NCI-H1694 treated with DMSO at 0.1 percent for 48 hours (cell line): ENCODE measurements at places on chromosomes 11 and 22.

DNA sequence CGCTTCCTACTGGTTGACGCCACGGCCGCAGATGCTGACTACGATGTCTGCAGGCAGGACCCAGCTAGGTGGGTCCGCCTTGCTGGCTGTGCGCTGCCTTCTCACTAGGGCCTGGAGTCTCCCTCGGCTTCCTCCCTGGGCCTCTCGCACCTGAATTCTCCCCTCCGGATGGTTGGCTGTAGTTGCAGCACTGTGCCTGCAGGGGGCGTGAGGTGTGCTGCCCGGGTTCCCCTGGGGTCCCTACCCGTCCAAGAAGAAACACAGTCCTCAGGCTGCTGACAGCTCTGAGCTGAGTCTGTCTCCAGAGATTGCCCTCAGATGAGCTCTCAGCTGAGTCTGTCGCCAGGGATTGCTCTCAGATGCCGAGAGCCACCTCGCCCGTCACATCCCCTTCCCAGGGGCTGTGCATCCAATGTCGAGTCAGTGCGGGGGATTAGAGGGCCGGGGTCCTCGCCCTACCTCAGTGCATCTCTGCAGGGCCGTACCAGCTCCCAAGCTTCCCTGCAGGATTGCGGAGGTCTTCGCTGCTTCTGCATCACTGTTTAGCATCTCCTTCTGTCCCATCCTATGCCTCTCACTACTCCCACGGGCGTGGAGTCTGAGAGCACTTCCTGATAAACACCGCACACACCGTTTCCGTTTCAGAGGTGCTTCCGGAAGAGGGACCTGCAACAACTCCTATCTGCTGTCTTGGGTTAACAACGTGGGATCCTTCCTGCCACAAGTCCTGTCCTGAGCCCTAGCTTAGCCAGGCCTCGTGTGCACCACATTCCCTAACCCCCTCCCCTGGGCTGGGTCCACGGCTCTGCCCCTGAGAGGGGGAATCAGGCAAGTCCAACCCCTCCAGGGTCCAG is 196.9 kb downstream of the CSNK2A3 start:
- DNase-seq, result no peak

DNA sequence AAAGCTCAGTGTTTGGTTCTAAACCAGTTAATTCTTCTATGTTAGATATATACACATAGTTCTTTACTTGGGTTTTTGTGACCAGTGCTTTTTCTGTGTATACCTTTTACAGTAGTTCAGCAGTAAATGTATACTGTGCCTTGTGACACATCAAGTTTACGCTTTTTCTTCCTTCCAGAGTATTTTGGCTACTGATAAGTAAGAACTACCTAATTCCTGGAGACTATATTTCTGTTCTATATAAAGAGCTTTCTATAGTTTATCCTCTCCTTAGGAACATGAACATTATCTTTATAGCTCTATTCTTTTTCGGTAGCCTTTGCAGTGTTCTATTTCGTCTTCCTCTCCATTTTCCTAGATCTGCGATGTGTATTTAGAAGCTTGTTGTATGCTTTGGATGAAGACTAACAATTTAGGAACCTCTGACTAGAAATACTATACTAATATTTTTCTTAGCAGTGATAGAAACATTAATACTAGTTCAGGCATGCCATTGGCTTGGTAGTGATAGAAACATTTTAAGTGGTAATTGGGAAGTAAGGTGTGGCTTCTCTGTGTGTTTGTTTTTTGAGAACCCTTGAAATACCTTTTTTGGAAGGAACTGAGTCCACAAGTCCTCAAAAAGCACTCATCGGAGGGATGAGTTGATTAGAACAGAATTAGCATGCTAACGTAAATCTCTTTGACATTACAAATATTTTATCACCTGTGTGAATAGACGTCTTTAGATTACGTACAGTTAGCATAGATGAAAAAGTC is 74.6 kb downstream of the ARHGEF12 start:
- DNase-seq, result no peak

DNA sequence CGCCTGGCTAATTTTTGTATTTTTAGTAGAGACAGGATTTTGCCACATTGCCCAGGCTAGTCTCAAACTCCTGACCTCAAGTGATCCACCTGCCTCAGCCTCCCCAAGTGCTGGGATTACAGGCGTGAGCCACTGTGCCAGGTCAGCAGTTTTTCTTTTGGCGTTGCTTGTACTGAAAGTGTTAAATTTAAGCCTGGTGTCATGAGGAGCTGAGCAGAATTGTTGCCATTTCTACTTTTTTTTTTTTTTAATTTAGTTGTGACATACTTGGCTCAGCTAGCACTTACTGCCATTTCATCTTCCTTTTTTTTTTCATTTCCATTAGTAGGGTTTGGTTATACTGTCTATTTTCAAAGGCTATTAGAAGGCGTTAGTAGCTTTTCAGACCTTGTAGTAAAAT is 10.7 kb downstream of the TAB1 start:
- DNase-seq, result no peak

- no peak for DNase-seq
Measured at GRCh38 chr11:78038697-78039313, 15.7 kb upstream of the KCTD14 start.

DNA sequence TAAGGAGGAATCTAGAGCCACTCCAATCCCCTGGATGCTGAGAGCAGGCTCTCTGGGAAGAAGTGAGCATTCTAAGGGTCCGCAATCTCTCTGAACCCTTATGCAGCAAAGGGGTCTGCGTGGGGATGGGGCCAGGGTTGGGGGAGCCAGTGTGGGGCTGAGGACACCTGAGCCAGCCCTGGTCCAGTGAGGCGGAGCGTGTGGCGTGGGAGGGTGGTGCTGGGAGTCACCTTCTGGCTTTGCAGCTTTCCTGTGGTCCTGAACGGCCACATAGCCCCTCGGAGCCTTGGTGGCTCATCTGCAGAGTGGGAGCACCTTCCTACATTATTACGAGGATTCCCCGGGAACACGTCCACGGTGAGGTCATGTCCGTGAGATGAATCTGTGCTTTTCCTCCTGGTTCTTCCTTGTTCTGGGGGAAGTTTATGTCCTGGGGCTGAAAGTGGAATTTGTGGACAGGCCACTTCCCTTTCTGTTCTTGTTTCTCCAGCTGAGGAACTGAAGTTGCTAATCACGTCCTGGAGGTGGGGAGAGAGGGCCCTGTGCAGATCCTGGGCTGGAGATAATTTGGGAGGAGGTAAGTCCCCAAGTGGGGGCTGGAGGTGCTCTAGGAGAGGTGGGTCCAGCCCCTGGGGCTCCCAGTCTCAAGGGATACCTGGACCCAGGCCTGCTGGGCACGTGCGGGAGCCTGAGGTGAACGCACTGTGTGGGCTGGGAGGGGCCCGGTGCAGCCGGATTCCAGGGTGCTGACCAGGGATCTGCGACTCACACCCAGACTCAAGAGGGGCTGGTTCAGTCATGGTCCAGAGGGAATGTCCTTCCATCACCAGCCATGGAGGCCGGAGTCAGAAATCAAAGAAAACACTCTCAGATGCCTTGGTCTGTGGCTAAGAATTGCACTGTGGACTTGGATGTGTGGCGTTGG is 6.1 kb downstream of the MRGPRE start:
- no peak for DNase-seq

DNA sequence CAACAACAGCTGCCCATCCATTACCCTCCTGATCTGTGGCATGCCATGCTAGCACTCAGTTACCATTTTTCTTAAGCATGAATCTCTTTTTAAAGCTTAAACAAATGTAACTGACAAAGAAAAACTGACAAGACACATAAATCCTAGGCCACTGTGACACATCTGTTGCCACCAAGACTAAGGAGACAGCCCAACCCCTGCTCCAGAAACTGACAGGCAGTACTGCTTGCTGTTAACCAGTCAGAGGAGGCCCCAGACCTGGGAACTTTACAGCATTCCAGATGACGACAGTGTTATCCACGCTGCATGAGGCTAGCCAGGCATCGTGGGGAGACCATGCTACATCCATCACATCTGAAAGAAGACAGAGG is 33.8 kb downstream of the HIRA start:
- peak; percentile 35 for DNase-seq

- DNase-seq, result peak; percentile 9
Measured at GRCh38 chr22:27542602-27543001, 259.0 kb downstream of the MN1 start.

- DNase-seq, result no peak
Measured at GRCh38 chr11:42596576-42597145, 715.1 kb upstream of the API5 start.

DNA sequence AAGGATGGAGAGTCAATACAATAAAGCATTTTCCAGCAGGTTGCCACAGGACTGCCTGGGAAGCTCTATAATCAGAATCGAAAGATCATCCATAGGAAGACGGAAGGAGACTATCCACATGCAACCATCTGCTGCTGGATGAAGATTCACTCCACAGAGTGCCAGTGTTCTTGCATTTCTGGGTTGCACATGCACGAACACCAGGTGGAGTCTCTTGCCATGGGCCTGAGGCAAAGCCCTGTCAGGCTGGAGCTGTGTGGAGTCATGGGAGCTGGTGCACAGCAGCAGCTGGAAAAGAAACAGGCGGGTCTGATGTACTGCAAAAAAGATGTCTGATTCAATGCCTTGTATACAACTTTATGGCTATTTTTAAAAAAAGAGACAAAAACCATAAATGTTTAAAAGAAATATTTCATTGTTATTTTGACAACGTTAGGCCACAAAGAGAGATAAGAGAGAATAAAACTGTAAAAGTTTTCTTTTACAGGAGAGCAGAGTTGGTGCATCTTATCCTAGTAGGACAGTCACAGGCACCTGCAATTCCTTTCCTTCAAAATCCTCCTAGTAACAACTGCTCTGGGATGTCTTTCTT is 12.9 kb upstream of the FAT3 start:
- peak; percentile 31 for DNase-seq

DNA sequence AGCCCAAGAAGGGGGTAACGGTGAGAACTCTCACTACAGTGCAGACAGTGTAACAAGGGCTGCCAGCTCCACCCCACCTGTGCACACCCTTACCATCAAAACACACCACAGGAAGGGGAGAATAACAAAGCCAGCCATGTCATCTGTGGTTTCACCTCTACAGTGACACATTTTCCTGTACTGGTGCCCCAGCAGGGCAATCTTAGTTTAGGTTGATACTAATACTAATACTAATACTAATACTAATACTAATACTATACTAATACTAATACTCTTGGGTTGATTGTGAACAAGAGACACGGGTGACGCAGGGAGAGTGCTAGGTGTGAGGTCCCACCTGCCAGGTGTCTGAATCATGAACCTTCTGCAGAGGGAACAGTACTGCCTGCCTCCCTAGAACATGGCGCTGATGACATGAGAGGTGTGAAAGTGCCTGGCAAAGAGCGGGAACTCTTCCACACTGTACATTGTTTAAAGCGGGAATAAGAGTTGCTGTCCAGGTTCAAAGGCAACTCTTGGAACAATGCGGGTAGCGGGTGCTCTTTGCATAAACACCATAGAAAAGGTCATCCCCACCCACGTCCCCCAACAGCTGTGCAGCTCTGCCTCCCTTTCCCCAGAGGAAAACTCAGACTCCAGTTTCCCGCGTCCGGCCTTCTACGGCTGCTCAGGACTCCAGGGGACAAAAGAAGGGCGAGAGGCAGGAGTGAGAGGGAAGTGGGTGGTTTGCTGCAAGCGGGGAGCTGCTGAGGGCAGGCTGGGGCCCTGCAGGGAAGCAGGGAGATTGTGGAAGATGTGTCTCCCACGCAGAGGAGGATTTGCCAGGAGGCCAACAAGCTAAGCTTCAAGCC is 25.0 kb upstream of the TMPRSS4 start:
- DNase-seq, result no peak

- no peak for DNase-seq
Measured at GRCh38 chr22:38754751-38755154, 1.0 kb downstream of the SUN2 start.

DNA sequence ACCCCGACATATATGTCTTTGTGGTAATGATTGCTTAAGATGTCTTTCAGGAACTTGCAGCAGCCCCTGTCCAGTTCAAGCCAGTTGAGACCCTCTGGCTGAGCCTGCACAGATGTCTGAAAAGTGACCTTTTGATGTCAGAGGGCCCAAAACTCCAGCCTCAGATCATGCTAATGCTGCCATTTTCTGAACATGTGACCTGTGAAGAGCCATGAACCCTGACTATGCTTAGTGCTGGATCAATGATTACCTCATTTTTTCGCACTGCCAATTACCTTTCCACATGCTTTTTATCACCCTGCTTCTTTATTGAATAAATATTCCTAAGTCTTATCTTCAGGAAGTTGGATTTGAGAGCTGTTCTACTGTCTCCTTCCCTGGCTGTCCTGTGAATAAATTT is 6.9 kb upstream of the CYP2R1 start:
- no peak for DNase-seq

DNA sequence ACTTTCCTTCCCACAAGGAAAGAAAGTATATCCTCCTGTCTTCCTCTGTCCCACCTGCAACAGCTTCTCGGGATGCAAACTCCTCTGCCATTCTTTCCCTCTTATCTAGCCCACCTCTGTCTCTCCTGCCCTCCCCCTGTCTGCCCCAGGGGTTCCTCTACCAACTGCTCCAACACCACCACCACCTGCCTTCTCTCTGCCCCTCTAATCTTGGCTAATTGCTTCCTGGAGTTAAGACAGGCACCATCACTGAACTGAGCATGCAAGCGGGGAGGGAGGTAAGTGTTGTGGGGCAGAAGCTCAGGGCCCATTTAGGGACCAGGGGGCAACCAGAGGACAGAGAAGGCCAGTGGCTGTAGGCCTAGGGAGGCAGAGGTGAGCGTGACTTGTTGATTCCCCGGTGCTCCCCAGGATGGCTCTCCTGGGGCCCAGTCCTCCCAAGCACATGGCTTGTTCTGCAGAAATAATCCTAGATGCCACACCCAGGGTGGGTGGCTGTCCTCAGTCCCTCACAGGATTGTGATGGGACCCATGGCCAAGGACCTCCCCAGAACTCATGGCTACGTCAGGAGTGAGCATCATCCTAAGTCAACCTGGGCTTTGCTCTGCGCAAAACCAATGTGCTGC is 111.1 kb downstream of the TP53I11 start:
- no peak for DNase-seq

DNA sequence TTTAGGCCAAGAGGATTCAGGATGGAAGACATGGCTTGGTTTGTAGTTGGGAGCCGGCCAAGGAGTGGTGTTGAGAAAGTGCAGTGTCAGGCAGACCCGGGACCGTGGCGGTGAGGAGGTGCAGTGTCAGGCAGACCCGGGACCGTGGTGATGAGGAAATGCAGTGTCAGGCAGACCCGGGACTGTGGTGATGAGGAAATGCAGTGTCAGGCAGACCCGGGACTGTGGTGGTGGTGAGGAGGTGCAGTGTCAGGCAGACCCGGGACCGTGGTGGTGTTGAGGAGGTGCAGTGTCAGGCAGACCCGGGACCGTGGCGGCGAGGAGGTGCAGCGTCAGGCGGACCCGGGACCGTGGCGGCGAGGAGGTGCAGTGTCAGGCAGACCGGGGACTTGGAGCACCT is 59.7 kb downstream of the LRP5 start:
- DNase-seq, result no peak

DNA sequence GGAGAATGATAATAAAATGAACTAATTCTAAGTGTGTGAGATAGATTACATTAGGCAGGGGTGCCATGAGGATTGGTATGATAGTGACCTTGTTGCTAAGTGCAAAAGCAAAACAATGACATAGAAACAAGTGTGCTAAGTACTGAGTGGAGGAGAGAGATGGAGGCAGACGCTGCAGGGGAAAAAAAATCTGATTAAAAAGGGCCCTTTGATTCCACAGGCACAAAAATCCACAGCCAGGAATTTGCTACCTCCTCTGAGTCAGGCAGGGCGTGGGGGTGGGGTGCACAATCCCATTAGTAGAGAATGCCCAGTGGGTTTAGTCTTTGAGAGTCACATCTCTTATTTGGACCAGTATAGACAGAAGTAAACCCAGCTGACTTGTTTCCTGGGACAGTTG is at the start of gene CNTF:
Gene CNTF (plus strand): TSS at position 322 of the 400 bp plus-strand sequence. CDS start 88 bp downstream, outside the sequence.
- no peak for DNase-seq
